Stimulated activated CD4-positive, alpha-beta T cell treated with anti-CD3 and anti-CD28 coated beads, Interleukin-12 subunit alpha, Interleukin-12 subunit beta, amount 100 ng/mL, for 24 hours (primary cell): ENCODE measurements at places on chromosomes 1 and 21.

GRCh38 chr21:38384675-38385426 is 113.4 kb downstream of the ERG start:
- DNase-seq: no peak

GRCh38 chr1:45477646-45478045 is 13.3 kb downstream of the TESK2 start:
- no peak for DNase-seq

DNA sequence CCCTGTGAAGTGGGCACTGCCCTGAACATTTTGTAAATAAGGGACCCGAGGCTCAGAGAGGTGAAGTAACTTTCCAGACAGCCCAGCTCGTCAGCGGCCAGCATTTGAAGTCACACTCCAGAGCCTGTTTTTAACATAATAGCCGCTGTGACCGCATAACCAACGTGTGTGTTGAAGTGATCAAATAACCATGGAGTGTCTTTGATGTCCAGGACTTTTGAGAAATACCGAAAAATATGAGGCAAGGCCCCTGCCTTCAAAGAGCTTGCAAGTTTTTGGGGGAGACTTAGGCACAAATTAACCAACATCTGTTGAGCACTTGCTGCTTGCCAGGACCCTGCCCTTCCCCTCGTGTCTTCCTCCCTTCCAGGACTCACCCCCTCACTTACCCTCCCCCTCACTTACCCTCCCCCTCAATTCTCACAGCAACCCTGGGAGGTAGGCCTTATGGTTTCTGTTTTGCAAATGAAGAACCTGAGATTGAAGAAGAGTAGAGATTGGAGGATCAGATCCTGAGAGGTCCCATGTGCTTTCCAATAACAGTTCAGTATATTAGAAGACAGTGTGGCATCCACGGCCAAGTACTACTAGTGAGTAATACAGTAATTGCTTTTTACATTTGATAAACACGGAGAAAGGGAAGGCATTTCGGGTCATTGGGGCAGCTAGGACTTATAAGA is 1.3 kb upstream of the SLC16A1 start:
- DNase-seq: peak; percentile 15

DNA sequence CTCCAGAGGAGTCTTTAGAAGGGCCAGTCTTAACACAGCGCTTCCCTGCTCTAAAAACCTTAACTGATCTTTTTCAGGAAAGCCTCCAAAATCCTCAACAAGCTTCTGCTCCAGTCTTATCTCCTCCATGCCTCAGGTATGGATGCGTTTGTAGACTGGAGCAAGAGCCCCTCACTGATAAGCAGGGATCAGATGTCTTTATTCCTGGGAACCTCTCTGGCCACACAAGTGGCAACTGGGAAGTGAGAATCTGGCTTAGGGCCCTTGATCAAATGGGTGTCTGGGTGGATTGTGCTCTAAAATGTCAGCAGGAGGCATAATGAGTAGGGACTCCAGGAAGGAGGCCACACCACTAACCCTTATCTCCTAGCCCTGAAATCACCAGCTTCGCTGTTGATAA is 1.4 kb downstream of the ZBTB8A start:
- no peak for DNase-seq

DNA sequence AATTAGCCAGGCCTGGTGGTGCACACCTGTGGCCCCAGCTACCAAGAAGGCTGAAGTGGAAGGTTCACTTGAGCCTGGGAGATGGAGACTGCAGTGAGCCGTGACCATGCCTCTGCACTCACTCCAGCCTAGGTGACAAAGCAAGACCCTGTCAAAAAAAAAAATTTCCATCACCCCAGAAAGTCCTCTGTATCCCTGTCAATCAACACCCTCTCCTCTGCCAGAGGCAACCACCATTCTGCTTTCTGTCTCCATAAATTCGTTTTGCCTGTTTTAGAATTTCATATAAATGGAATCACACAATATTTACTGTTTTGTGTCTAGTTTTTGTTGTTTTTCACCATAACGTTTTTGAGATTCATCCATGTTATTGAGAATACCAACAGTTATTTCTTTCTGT is 141.6 kb upstream of the SLC45A1 start:
- DNase-seq: no peak

DNA sequence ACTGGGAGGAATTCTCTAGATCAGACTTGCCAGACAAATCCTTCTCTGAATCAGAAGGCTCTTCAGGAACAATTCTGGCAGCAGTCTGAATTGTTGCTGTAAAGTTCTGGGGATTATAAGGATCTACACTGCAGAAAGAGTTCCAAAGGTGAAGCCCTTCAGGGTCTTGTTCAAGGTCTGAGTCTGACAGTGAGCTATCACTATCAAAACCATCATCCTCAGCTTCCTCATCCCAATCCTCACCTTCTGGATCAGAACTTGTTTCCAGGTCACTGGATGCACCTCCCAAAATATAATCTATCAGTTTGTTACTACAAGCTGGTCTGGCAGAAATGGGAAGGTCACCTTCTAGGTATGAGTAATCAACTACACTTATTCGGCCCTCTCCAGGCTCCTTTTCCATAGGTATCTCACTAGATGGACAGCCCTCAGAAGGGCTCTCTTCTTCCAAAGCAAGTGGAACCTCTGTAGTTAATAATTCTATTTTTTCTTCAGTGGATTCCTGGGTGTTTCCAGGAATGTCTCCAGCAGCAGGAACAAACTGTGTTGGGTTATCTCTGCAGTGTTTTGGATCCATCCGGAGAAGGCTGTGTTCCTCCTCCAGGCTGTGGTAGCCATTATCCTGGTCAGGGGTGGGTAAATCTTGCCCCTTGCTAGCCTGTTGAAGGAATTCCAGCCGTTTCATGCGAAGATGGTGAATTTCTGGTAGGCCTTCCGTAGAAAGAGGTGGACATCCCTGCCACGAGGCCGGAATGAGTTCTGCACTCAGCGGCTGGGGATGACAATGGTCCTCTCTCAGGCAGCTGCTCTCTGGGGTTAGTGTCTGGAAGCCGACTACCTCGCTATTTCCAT is 1.6 kb downstream of the PPP1R15B start:
- no peak for DNase-seq

- no peak for DNase-seq
These were observed 64.0 kb upstream of the BCL10 start for GRCh38 chr1:85340427-85340826.

DNA sequence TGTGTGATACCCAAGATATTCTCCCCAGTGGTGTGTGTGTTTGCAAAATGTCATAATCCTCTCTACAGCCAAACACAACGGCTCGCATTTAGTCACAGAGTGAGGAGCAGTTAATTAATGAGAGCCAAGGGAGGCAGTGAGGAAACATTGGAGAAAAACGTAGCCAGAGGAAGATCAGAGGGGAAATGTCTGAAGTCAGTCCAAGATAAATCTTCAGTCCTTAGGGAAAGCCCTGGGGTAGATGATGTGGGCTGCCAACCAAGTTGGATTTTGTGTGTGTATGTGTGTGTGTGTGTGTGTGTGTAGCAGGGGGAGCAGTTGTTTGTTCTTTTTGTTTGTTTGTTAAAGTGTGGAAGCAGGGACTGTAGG is 201.0 kb upstream of the PTBP2 start:
- DNase-seq: no peak

GRCh38 chr21:41169701-41170100 is 1.7 kb downstream of the BACE2 start:
- no peak for DNase-seq

- no peak for DNase-seq
These were observed 40.8 kb downstream of the RTCA start for GRCh38 chr1:100306735-100307313.

DNA sequence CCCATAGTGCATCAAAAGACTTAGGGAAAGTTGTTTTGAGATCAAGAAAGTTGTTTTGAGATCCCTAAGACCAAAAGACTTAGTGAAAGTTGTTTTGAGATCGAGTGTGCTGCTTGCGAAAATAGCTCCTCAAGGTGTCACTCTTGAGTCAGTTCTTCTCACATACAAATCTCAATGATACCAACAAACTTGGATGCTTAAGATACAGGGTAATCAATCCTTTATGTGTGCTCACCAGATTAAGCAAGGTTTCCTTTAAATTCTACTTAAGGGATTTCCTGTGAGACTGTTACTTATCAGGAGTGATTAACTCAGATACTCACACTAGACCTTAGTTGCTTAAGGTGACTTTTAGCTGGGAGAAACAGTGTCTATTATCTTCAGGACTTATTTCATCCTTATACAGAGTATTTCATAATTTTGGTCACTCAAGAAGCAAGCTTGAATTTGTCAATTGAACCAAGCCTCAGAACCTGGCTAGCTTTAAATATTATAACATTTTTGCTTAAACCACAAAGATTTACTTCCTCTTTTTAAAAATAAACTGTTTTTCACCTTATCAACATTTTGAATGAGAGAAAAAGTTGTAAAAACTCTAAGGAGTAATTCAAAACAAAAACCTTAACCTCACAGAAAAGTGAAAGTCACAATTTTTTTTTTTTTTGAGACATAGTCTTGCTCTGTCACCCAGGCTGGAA is 8.0 kb upstream of the RLF start:
- DNase-seq: no peak

DNA sequence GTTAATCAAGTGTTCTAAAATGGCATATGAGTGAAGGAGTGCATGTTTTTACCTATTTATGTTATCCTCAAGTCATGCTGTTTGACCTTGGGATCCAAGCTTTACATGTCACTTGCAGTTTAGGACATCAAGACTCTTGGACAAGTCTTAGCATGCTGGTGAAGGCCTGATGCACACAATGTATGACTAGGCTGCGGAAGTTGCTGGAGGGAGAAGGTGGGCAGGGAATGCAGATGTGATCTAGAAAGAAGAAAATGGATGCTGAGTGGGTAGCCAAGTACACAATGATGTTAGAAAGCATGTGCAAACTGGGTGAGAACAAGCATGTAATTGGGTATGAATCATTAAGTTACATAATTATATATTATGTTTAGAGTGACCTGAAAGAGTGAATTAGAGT is 301.8 kb downstream of the BRINP2 start:
- DNase-seq: no peak

- no peak for DNase-seq
These were observed 403.1 kb downstream of the RRAGC start for GRCh38 chr1:38456531-38456876.

DNA sequence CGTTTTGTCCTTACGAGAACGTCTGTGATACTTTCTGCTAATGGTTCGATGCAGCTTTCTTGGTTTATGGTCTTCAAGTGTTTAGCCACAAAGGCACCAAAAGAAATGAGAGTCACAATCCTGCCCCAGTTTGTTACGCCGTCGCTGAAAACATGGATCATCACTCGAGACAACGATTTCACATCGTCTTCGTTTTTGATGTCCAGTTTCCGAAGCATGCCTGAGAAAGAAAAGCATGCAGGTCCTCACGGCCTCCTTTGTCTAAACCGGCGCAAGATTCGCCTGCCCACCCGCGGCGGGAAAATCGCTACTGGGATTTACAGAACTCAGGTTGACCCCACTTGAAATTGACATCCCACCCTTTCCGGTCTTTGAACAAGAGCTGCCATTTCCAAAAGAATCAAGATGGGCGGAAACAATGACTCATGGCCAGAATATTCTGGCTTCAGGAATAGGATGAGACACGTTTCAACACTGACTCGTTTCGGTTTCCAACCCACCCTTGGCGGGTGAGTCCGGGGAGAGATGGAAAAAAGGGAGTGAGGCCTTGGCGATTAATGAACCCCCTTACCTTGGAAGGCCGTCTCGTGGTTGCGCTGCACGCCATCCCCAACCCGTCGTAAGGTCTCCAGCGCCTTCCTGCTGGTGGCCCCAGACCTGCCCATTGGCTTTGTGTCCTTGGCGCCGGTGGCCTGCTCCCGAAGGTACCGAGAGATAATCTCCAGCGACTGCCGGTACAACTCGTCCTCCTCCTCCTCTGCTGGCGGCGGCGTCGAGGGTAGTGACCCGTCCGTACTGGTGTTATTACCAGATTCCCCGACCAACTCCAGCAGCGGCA is 919 bp downstream of the MCL1 start:
- DNase-seq: no peak

DNA sequence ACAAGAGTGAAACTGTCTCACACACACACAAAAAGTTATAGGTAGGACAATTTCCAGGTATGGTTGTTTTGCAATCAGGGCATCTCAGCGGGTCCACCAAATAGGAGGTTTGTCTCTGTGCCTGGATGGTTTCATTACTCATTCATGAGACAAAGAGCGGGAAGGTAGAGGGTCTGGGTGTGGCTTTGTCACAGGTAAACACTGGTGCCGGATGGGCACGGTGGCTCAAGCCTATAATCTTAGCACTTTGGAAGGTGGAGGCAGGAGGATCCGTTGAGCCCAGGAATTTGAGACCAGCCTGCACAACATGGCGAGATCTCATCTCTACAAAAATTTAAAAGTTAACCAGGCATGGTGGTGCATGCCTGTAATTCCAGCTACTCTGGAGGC is 16.3 kb upstream of the ERVH48-1 start:
- no peak for DNase-seq

- DNase-seq: no peak
These were observed 121.6 kb upstream of the IRF2BP2 start for GRCh38 chr1:234731569-234732085.

GRCh38 chr1:5253036-5253435 is 598.6 kb downstream of the AJAP1 start:
- DNase-seq: no peak

DNA sequence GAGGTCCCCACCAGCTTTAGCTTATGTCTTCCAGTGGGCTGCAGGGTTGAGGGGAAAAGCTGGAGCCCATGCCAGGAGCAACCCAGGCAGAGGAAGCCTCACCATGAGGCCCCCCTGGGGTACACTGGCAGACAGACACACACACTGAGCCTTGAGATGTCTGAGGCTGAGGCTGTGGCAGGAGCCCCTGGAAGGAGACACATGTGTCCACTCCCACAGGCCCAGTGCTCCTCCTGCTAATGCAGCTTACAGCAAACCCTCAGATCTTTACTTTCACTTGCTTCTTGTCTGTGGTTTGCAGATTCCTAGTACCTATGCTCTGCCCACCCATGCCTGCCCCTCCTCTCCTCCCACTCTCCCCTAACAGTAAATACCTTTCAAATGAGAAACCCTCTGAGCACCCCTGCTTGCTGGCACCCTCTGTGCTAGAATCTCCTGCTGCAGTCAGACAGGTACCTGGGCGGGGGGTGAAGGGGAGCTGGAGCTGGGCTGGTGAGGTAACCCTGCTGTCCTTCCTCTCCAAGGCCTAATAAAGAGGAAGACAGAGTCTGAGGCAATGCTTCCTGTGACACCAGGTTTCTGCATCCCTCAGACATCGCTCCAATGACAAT is 63.4 kb upstream of the NEK2 start:
- no peak for DNase-seq

DNA sequence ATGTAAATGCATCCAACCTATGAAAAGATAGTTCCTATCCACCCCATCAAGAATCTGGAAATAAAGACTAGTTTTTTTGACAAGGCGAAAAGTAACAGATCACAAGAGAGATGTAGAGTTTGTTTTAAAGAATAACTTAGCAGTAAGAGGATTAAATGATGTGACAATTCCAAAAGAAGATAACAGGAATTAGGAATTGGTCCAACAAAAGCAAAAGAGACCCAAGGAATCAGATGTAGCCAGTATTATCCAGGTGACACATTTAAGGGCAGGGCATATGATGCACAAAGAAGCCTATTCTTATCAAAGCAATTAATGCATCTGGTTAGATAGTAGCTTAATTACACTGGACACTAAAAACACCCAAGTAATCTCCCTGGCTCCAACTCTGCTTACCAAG is 53.8 kb downstream of the PUM1 start:
- no peak for DNase-seq
